ENCODE measurements at places on chromosomes 5 and 9. TPM values are rescaled to one million over a fixed set of nuclear protein-coding genes. Genes with fewer than 3 reads are reported as not detected.

C5orf52 gene
- not detected for total RNA-seq

SPINK6 gene
- not detected for total RNA-seq

CRB2 gene
- total RNA-seq = not detected

OGN gene
- total RNA-seq = not detected

DDX46 gene
- total RNA-seq = 58.0 TPM

DMGDH gene
- not detected for total RNA-seq

DNA sequence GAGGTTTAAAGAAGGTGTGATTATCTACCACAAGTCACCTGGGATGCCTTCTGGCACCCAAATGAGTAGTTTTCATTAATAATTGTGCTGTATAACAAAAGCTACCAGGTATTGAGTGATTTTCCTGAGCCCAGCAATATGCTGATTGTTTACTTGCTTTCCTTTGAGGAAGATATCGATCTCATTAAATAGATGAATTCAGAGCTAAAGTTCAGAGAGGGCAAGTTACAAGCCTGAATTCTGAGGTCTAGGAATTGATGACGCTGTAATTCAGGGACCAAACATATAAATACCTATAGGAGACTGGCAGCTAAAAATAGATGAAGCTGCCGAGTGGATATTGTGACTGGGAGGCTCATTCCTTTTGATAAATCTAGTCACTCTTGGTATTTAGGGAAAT, 1.1 kb downstream of the ERCC6L2 start:
- no peak for DNase-seq

- peak; percentile 86 for DNase-seq
Observed at GRCh38 chr5:40429258-40430100, 250.2 kb upstream of the PTGER4 start.

GRCh38 chr9:3508521-3509291, 17.1 kb downstream of the RFX3 start:
- peak; percentile 44 for DNase-seq

DNA sequence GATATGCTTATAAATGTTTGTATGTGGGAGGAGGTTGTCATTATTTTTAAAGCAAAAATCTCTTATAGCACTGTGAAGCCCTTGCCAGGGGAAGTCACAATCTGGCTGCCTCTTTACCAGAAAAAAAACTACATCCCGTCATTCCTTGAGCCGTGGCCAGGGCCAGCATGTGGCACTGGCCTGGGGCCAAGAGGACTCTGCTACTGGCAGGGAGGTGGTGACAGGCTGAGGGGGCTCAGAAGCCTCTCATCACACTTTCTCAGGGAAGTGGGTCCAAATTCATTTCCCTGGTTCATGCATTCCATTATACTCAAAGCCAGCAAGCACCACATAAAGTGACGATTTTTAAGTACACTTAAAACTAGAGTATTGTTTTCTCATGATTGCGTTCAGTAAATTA, 457.3 kb downstream of the ZNF608 start:
- no peak for DNase-seq

- DNase-seq = no peak
Observed at GRCh38 chr5:151580858-151581257, 10.3 kb downstream of the FAT2 start.

GRCh38 chr9:111282845-111283244, 47.2 kb downstream of the OR2K2 start:
- DNase-seq = no peak

DNA sequence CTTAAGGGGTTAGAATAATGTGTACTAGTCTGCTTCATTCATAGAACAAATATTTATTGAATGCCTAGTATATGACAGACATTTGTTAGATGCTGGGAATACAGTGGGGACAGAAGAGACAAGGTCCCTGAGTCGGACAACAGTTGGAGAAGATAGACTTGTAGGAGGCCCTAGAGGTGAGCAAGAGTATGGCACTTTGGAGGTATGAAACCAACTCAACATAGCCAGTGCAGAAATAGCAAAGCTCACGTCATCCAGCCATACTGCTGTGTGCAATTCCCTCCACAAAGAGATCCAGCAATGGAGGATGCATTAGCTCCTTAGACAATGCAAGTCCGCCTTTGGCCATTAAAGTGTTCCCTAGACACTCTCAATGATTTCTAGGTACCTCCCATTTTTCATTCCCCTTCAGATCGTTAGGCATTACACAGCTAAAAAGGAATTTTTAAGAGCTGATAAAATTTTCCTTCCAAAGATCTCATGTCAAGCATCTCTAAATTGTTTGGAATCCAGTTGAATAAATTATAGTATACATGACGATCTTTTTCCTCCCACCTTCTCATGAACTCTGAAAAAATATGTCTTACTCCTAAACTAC, 1949.6 kb upstream of the WWC1 start:
- no peak for DNase-seq

- no peak for DNase-seq
Observed at GRCh38 chr5:105414067-105414466, 1851.5 kb upstream of the NUDT12 start.

DNA sequence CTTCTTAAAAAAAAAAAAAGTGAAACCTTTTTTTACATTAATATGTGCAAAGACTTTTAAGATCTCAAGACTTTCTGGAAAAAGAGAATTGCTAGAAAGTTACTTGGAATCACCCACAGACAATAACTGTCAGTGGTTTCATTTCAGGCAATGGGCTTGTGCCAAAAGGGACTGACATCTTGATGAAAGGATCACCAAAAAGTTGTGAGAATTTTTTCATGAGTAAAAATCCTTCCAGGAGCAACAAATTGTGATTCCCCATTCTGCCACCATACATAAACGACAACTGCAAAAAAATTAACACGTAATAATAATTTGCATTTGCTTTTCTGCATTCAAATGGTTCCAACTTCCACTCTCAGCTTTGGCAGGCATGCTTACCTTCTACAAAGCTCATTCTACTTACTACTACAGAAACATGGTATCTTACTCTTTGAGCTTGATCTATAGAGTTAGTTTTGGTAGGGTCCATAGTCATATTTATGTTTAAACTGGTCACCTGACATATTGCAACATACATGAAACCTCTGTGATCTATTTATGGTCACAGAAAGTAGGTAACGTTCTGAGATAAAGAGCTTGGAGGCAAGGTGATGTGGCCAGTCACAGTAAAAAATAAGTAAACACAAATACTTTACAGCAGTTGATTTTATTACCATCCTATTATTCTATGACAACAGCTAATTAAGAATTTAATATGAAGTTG, 3.0 kb downstream of the NREP start:
- DNase-seq = no peak

DNA sequence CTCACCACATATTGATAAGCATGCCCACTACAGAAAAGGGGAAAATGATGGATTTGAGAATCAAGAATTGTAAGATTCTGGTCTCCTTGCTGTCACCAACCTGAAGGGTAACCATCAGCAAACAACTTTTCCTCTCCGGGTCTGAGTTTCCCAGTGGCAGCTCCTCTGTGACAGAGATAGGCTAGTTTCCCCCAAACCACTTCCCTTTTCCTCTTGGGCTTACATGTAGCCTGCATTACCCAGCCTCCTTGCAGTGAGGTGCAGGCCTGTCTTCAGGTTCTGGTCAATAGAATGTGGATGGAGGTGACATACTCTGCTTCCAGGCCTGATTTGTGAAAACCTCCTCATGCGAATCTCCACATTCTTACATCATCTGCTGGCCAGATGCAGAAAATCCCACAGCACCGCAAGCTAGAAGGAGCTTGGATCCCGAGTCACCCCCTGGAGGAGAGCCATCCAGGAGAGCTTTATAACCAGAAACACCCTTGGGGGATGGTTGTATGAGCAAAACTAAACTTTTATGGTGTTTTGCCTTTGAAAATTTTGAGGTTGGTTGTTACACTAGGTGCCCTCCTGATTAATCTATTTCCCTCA, 206.1 kb downstream of the RGS3 start:
- no peak for DNase-seq

GRCh38 chr5:144438237-144438636, 267.6 kb downstream of the KCTD16 start:
- DNase-seq = no peak

DNA sequence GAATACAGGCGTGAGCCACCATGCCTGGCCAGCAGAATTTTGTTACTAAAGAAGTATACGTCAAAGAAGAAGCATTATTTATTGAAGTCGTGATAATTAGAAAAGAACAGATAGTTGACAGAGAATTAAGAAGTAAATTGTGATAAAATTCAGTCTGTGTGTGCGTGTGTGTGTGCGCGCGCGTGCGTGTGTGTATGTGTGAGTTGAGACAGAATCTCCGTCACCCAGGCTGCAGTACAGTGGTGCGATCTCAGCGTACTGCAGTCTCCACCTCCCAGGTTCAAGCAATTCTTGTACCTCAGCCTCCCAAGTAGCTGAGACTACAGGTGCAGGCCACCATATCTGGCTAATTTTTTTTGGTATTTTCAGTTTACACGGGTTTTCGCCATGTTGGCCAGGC, 77.8 kb downstream of the ERBIN start:
- no peak for DNase-seq

- DNase-seq = no peak
Observed at GRCh38 chr9:34125681-34126206, 754 bp downstream of the DCAF12 start.

- peak; percentile 24 for DNase-seq
Observed at GRCh38 chr5:19770396-19770795, 217.6 kb downstream of the CDH18 start.

DNA sequence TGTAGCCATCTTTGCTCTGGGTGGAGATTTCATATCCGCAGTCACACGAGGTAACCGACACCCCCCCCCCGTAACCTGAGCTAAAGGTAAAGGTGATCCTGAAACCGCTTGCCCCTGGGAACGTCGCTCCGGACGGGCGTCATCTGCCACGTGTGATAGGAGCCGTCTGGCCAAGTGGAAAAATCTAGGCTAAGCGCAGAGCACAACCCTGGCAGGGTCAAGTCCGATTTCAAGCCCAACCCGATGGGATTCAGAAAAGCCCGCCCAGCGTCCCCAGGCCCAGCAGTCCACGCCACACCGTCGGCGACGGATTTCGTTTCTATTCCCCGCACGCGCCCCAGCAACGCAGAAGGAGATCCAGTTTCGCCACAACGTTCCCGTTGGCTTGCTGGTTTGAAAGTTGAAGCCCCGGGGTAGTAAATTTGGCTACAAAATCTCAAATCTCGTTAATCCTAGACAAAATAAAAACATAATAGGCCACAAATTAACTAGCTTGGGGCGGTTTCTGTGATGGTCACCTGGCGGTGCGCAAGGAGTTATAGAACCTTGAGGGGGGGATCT, 32.4 kb upstream of the NFIB start:
- DNase-seq = no peak

DNA sequence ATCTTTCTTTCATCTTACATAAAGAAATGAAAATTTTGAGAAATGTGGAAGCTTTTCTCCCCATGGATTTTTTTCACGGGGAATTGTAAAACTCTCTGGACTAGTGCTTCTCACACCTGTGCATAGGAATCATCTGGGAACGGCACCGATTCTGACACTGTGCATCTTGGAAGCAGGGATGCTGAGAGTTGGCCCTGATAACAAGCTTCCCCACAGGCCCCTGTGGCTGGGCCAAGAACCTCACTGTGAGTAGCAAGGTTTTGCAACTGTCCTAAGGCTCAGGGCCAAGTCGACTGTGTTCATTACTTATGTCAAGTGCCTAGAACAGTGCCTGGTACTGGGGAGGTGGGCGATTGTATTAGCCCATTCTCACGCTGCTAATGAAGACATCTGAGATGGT, 107.9 kb upstream of the ICE1 start:
- no peak for DNase-seq

GRCh38 chr9:20253635-20254034, 368.7 kb downstream of the MLLT3 start:
- DNase-seq = no peak

GRCh38 chr5:141879941-141880738, 1.9 kb upstream of the PCDH1 start:
- no peak for DNase-seq
